Islet precursor cell (in vitro differentiated cells): ENCODE measurements at places on chromosomes 7 and 10.
A peak's percentile ranks its signal among the peaks of the same experiment; 100 is the strongest.

DNA sequence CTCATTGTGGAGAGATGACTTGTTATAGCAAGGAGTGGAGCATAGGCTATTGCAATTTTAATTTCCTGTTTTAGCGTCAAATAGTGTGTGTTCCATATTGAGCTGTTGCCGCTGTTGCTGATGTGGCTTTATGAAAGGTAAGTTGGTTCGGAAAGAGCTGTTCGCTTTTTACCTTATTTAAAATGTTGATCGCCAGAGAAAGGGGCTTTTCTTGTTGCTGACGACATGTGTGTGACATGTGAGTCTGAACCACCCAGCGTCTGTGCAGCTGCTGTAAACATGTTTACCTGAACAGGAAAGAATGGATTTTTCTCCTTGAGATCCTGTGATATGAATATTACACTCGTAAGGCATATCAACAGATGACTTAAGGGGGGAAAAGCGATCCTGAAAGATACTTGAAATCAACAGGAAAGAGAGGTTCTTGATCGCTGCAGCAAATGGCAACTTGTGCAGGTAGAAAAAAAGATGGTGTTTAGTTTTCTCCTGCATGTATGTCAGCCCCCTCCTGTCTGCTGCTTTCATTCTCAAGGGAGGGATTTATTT is 2.5 kb downstream of the ZEB1 start:
- no peak for DNase-seq

DNA sequence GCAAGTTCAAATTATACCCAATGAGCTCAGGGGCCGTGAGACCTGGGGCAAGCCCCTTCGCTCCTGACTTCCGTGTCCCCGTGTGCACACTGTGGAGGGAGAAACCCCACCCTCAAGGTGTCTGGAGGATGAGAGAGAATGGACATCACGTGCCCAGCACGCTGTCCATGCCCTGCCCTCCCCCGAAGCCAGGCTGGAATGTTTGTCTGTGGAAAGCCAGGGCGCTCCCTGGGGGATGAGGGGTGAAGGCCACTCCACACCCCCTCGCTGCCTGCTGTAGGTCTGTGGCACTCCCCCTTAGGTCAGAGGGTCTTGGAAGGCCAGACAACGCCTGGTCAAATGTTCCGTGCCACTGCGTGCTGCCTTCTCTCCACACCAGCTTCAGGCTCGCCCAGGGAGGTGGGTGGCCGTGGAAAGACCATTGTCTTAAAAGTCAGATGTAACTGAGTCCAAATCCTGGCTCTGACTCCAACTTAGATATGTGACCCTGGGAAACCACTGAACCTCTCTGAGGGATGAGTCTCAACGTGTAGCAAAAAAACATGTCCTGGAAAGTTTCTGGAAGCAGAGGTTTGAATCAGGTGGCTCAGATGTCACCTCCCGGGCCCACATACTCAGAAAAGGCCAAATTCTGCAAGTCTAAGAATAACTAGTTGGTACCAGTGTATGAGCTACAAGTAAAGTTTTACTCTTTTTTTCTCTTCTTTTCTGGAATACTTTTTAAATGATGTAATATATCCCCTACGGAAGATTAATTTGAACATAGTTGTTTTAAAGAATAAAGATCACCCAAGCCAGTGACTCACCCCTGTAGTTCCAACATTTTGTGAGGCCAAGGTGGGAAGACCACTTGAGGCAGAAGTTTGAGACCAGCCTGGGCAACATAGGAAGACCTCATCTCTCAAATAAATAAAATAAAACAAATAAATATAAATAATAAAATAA is 24.9 kb downstream of the RCC1L start:
- DNase-seq = no peak

- peak; percentile 32 for DNase-seq
These were observed 4.9 kb downstream of the HIPK2 start for GRCh38 chr7:139772873-139773272.

GRCh38 chr10:117413928-117414618 is 38.8 kb upstream of the PDZD8 start:
- DNase-seq = no peak

- DNase-seq = peak; percentile 27
These were observed 18.9 kb upstream of the FFAR4 start for GRCh38 chr10:93547522-93547921.

DNA sequence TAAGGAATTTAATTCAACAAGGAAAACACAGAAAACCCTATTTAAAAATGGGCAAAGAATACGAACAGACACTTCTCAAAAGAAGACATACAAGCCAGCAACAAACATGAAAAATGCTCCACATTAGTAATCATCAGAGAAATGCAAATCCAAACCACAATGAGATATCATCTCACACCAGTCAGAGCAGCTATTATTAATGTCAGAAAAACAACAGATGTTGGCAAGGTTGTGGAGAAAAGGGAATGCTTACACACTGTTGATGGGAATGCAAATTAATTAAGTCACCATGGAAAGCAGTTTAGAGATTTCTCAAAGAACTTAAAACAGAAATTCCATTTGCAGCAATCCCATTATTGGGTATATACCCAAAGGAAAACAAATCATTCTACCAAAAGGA is 55.2 kb downstream of the GCC1 start:
- no peak for DNase-seq

DNA sequence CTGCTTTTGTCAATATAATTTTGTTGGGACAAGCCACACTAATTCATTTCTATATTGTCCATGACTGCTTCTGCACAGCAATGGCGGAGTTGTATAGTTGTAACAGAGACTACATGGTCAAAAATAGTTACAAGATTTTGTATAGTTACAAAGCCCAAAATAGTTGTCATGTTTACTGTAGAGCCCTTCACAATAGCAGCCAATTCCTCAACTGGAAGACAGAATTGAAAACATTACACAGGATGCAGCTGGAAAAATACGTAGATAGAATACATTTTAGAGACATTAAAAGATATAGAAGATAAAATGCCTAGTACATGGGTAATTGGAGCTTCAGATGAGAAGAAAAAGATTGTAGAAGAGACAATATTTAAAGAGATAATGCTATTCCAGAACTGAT is 156.4 kb upstream of the FEZF1 start:
- no peak for DNase-seq

DNA sequence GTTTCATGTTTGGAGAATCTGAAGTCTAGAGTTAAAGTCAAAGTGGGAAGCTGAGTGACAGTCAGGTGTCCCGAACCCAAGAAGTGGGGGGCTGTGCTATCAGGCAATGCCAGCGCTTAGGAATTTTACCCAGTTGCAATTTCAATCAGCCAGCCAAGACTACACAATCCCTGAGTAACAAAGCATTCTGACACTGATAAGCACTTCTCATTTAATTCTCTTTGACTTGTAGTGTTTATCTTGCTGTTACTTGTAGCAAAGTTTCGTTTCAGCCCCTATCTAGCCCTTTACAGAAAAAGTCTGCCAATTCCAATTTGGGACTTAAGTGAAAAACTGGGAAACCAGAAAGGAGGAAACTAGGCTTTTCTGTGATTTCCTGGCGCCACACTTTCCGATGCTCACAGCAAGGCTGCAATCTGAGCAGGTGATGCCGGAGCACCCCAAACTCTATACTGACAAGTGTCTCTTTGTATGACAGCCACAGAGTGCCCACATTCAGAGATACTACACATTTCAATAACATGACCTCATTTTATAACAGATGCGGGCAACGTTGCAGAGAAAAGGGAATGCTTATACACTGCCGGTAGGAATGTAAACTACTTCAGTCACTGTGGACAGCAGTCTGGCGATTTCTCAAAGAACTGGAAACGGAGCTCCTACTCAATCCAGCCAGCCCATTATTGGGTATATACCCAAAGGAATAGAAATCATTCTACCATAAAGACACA is 61.0 kb downstream of the ITIH5 start:
- no peak for DNase-seq

DNA sequence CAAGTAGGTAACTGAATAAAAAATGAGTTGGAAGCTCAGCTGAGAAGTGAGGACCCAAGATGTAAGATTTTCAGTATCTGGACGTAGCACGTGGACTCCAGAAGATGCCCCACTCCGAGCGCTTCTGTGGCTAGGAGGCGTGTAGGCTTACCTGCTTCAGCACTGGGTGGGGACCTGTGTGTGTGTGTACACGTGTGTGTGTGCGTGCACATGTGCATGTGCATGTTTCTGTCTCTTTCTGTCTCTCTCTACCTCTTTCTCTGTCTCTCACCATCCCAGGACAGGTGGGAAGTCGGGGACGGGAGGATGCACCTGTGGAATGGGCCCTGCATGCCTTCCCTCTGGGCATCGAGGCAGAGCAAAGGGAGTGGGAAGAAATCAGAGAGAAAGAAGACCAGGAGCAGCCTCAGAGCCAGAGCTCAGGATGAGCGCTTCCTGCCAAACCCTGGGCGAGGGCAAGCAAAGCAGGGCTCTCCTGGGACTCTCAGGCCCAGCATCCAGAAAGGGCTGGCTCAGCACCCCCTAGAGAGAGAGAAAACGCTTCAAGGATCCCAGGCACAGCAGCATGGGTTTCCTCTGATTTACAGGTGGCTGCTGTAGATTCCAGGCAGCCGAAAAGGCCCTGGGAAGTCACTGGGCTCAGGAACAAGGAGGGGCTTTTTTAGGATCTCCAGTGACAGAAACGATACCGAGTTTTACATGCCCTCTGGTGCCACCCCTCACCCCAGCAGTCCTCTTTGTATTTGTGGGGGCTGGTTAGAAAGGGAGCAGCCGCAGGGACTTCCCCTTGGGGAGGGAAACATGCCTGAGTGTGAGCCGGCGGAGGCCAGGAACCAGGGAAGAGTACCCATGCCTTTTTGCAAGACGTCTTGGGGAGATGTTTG is 28.5 kb downstream of the CXCL12 start:
- no peak for DNase-seq

- DNase-seq = no peak
These were observed 337 bp downstream of the TRIL start for GRCh38 chr7:28957751-28958234.

GRCh38 chr7:149444287-149444686 is 16.6 kb downstream of the ZNF777 start:
- DNase-seq = peak; percentile 30

DNA sequence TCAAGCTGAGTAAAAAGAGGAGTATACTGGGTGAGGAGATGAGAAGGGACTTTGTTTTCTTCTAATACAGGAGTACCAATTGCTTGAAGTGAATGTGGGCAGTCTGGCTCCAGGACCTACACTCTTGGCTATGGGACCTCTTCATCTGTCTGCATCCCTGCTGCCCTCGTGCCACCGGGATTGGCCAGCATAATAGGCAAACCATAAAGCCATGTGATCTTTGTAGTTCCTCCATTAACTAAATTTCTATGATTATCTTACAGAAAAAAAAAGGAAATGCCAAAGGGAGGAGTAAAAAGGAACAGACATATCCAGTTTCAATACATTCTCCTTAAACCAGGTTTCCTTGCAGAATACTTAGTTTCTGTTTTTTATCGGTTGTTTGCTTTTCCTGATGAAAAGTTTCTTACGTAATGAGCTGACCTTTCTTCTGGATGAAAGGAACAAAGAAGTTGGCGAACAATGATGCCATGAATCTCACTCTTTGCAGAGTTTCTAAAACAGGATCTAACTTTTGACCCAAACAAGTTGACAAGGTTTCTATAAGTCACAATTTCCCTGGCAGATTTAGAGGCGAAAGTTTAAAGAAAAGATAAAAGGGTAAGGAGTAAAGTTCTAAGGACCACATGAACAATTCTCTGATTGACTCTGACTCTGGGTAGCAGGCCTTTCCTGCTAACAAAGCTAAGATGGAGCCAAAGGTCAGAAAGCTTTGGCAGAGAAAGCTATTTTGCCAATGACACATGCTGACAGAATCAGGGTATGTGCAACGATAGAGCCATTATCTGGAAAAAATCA is 54.1 kb downstream of the LAMB1 start:
- no peak for DNase-seq

DNA sequence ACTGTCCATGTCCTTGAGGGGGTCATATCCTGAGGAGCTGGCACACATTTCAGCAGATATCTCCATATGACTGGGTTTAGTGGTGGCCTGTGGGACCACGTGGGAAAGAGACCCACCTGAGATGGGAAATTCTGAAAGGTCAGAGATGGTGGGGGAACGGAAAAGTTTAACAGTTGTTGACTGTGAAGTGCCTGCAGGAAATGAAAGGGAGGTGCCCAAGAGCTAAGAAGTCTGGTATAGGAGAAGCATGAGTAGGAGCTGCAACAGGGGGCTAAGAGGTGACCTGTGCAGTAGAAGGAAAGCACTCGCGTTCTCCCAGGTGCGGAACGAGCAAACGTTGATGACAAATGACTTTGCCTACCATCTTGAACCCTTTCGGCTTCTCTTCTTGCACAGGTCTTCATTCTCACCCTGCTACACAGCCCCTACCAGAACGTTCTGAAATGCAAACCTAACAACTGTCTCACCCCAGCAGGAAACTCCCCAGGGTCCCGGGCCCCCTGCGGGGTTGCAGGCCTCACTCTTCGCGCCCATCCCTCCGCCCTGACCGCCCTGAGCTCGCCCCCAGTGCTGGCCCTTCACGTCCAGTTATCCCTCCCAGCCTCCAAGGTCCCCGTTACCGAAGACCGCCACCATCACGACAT is 9.8 kb upstream of the FXYD4 start:
- DNase-seq = no peak

GRCh38 chr10:112370424-112370819 is 3.5 kb upstream of the ACSL5 start:
- DNase-seq = no peak

GRCh38 chr10:44757551-44758205 is 153.5 kb upstream of the TMEM72 start:
- DNase-seq = peak; percentile 88

DNA sequence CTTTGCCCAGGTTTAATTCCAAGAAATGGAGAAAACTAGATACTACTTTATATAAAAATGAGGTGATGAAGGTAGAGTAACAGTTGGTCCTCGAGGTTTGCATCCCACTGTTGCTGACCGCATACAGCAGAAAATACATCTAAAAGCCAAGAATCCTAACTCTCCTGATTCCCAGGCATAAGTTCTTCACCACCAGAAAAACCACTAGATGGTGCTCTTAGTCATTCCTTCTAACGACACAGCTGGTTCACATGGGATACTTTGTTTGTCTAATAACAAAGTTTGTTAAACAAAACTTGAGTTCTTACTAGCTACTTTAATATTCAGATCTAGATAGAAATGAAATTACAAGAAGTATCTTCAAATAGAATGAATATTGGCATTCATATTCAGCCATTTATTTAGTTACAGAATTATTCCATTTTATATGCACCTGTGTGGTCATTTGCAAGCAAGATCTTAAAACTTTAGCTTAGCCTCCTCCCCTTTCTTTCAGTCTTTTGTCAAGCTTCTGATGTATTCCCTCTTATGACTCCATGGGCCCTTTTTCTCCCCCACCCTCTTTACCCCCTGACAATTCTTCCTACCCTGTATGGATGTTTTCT is 54.1 kb upstream of the CYP26C1 start:
- no peak for DNase-seq

GRCh38 chr10:12193193-12193592 is 2.5 kb downstream of the NUDT5 start:
- no peak for DNase-seq

GRCh38 chr10:131701131-131701947 is 199.5 kb upstream of the PPP2R2D start:
- peak; percentile 45 for DNase-seq

- DNase-seq = no peak
These were observed at the start of gene NAT16 for GRCh38 chr7:101180130-101180755. NAT16 (minus strand) TSS chr7:101180293; CDS start chr7:101174807, 5,486 bp downstream.
